ENCODE measurements at places on chromosomes 11 and 22. TPM values are rescaled to one million over a fixed set of nuclear protein-coding genes. Genes with fewer than 3 reads are reported as not detected.

DTX4 gene
- 37.7 TPM for polyA plus RNA-seq

OR10AG1 gene
- polyA plus RNA-seq: not detected

OR4C12 gene
- polyA plus RNA-seq: not detected

TRIM49 gene
- not detected for polyA plus RNA-seq

MLC1 gene
- not detected for polyA plus RNA-seq

DMC1 gene
- 0.14 TPM for polyA plus RNA-seq

TPBGL gene
- not detected for polyA plus RNA-seq

FSHB gene
- polyA plus RNA-seq: not detected

CDON gene
- 45.7 TPM for polyA plus RNA-seq

SCN3B gene
- 42.1 TPM for polyA plus RNA-seq

F2 gene
- polyA plus RNA-seq: 0.94 TPM

OR52I2 gene
- not detected for polyA plus RNA-seq

MRGPRE gene
- polyA plus RNA-seq: 0.28 TPM

CALCA gene
- not detected for polyA plus RNA-seq

PLEKHB1 gene
- 0.40 TPM for polyA plus RNA-seq

KRTAP5-9 gene
- not detected for polyA plus RNA-seq

YAP1 gene
- polyA plus RNA-seq: 0.98 TPM

ASCL2 gene
- polyA plus RNA-seq: not detected

C1QTNF4 gene
- 16.4 TPM for polyA plus RNA-seq

KCNA4 gene
- 2.5 TPM for polyA plus RNA-seq

YPEL4 gene
- polyA plus RNA-seq: 18.4 TPM

OR8A1 gene
- not detected for polyA plus RNA-seq

GLYATL2 gene
- polyA plus RNA-seq: not detected

SVIP gene
- polyA plus RNA-seq: 22.0 TPM

Data from neural cell (in vitro differentiated cells).